ENCODE measurements at places on chromosomes 7 and 10.
A peak's percentile ranks its signal among the peaks of the same experiment; 100 is the strongest.

DNA sequence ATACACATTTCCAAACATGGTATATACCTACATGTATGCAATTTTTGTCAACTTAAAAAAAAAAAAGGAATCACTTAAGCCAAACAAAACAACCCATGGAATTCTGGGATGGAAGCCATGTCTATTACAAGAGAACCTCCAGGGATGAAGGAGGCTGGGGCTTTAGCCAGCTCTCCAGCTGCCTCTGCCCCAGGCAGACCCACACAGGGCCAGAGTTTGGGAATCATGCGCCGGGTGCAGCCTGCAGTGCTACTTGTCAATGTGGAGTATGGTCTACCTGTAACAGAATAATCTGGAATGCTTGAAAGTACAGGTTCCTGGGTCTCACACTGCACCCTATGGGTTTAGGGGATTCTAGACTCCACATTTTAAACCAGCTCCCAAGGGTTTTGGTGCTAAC, 10.8 kb downstream of the ATP6V0E2 start:
- no peak for DNase-seq

DNA sequence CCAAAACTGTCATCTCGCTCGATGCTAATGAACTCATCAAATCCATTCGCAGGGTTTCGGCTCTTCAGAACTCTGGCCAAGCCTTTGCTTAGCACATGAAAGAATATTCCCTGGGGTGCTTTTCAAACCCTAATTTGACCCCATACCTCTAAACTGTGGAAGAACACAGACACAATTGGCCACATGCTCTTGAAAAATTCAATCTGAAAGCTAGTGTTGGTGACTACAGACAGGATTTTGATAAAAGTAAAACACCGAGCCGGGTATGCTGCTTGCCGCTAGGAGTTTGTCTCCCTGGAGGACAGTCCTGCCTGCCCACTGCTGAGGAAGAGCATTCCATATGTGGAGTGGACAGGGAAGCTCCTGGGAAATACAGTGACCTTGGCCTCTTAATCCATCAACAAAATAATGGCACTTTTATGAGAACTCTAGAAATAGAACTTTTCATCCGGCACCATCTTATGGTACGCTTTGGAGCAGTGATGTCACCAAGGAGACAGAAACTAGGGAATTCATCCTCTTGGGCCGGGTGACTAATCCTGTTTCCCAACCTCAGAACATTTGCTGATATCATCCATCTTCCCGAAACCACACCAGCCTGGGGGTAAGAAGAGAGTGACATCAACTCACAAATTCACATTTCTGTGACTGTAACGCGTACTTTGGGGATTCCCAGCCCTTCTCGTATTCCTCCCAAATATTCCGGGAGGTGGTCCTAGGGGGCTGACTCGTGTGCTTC, 34.2 kb downstream of the MTURN start:
- DNase-seq: peak; percentile 75

- no peak for DNase-seq
Measured at GRCh38 chr7:158314394-158314793, 273.2 kb downstream of the PTPRN2 start.

DNA sequence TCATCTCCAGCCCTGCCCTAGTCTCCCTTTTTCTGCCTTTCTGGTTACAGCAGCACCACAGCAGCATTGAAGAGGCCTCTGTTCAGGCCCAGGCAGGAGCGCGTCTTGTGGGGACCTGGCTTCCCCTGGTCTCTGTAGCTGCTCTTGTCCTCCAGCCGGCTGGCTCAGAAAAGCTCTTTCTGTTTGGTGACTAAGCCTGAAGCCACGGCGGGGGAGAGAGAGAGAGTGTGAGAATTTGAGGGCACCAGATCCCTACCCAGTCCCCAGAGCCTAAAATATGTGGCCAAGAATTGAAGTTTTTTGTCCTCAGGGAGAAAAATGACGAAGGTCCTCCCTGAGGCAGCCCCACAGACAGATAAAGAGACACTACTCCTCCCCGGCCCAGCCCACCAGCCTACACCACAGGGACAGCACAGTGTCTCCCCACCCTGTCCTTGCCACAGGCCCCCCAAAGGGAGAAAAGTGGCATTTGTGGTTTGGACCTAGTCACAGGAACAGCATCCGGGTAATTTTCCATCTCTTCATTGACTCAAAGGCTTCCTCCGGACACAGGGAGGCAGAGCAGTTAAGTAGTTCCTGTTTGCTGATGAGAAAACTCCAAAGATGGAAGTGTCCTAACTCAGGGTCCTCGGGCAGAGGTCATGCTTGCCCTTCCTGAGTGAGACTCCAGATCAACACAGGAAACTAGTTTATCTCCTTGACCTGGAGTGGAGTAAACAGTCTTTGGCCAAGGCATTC, 13.3 kb upstream of the FAM180A start:
- DNase-seq: peak; percentile 25

- DNase-seq: no peak
Measured at GRCh38 chr7:2644562-2645273, 12.9 kb downstream of the TTYH3 start.

DNA sequence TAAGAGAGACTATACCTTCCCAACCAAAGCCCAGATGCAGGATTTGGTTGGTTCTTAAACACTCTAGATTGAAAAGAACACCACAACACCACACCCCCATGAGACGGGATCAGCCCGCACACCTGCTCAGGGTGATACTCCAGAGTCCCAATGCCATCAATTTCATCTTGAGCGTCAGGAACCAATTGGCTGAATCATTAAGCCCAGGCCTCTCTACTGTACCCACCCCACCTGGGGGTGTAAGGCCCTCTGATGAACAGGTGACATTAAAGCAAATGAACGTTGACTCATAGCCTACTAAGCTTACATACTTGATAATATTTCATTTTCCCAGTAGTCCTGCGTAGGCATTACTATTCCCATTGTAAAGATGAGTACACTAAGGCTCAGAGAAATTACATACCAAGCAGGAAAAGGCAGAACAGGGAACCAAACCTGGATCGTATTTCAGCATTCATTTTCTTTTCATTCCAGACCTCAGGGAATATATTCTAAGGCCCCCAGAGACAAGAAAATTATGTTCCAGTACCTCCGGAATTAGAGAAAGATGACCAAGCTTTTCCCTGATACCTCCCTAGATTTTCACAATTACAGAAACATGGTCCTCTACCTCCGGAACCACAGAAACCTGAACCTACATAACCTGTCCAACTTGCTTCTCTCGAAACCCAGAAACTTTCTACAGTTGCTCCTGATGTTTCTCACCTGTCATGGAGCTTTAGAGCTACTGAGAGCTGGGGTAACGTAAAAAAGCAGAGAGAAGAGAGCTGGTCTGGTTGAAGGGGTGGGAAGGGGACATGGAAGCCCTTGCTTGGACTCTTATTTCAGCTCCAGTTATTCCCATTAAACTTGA, 43.1 kb upstream of the KDM7A start:
- DNase-seq: peak; percentile 48

DNA sequence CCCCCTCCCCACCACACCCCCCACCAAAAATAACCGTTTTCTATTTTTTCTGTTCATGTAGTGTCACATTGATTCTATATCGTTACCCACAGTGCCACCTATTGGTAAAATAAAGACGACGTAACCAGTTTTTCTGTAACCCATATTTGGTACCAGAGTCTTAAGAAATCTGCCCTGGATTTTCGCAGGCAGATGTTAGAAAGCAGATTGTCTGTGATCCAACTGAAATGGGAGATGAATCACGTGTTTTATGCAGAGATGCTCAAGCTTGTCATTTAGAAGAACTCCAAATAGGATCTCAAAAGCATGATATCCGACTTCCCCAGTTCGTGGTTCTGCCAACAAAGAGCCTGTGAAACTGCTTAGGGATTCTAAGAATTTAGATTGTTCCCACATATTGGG, 261.1 kb upstream of the CSTF2T start:
- DNase-seq: no peak

All from ELF-1 (cell line).